Left lobe of liver (tissue), 2 donors: ENCODE measurements at places on chromosomes 7 and 10. TPM values are rescaled to one million over a fixed set of nuclear protein-coding genes. Genes with fewer than 3 reads are reported as not detected.

GRCh38 chr7:34224281-34224680, 318.9 kb downstream of the BMPER start:
- DNase-seq, result no peak

DNA sequence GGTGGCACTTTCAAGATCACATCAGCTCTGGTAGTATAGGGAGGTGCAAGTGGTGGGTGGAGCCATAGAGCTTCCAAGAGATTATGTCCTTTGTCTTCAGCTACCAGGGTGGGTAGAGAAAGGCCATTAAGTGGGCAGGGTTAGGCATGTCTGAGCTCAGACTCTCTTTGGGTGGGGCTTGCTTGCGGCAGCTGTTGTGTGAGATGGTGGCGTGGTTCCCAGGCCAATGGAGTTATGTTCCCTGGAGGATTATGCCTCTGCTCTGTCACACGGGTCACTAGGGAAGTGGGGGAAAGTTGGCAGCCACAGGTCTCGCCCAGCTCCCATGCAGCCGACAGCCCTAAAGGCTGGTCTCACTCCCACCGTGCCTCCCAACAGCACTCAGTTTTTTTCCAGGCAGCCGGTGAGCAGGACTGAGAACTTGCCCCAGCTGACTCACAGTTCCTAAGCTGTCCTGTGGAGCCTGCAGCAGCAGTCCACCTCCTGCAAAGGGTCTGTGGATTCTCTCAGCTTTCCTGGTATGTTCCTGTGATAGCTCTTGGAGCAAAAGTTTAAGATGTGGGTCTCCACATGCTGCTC, 459.0 kb downstream of the SH2D4B start:
- DNase-seq, result no peak

DNA sequence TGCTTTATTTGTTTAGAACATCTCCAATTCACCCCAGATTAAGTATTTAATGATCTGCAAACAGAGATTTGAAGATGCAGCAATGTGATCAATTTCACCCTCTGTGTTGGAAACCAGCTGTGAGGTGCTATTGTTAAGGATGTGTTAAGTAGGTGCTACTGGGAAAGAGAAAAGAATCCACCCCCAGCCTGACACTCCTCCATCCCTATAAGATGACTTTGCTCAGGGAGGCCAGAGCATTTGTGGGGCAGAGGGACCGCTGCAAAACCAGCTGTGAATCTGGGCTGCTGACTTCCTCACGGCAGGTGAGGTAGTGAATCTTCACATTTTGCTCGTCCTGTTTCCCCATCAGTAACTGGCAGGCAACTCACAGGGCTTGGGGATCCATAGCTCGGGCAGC, 297.5 kb downstream of the GFRA1 start:
- peak; percentile 22 for DNase-seq

GRCh38 chr10:75033399-75034130, 77.9 kb upstream of the SAMD8 start:
- peak; percentile 45 for DNase-seq

DNA sequence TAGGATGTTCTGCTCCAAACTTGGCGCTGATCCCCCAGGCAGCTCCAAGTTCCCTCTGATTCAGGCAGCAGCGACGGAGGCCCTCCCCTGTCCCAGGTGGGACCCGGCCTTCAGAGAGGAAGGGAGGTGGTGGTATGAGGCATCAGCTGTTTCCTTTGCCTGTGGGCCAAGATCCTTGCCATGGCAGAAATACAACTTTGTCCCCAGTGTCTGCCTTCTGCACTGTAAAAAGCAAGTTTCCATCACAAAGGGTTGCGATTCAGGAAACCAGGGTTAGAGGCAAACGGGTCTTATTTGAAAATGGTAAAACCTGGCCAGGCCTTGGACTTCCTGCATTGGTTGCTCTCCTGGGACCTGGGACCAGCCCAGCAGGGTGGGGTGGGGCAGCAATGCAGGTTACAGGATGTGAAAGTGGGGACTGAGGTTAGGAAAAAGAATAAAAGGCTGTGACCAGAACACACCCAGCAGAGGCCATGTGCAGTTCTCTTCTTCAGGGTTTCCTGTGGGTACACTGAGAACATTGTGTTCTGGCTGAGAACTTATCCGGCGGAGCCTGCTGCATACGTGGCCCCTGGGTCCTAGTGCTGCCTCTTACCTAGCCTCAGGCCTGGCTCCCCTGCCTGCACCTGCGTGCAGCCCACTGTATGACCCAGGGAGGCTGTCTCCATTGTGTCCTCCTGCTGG, 25.1 kb upstream of the DDIT4 start:
- peak; percentile 82 for DNase-seq

DNA sequence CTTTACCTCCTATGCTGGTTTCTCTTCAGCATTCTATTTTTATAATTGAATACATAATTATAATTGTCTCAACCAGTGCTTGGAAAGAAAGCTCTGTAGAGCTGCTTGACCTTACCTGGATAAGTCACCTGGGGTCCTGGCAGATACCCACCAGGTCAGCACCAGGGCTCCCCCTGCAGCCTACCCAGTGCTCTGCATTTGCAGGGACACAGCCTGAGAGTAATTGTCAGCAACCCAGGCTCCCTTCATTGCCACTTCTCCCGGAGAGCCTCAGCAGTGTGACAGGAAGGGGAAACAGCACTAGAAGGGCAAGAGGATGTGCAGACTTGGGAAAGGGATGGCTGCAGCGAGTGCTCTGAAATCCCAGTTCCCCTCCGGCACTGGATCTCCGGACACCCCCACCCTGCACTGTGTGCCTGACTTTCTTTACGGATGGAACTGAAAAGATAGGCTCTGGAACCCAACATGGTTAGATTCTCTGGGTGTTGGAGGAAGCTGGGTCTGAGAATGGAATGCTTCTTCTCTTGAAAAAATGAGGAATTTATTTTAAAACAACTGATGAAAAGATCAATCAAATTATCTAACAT, 11.4 kb upstream of the PAX4 start:
- peak; percentile 55 for DNase-seq

GRCh38 chr7:50781381-50782293, 1.1 kb downstream of the GRB10 start:
- no peak for DNase-seq

GRCh38 chr7:76191783-76192240, 9.9 kb upstream of the SRRM3 start:
- no peak for DNase-seq

DNA sequence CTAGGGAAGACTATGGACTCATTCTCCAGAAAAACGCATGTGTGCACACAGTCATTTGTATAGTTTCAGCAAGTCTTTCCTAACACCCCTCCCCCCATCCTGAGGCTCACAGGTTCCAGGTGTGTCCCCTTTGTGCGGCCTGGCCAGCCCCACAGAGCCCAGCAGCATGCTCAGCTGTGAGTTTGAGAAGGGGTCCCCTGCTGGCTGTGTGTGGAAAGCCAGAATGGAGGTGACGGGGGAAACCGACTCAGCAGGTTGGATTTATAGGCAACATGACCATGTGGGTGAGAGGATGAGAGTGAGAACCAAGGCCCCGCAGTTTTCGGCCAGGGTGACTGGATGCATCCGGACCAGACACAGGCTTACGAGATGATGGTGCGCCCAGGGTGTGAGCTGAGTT, 9.9 kb downstream of the PTPRE start:
- DNase-seq, result no peak

GRCh38 chr10:88528806-88529570, 54.1 kb downstream of the RNLS start:
- DNase-seq, result no peak

GRCh38 chr7:47217570-47218360, 364.1 kb downstream of the TNS3 start:
- no peak for DNase-seq

DNA sequence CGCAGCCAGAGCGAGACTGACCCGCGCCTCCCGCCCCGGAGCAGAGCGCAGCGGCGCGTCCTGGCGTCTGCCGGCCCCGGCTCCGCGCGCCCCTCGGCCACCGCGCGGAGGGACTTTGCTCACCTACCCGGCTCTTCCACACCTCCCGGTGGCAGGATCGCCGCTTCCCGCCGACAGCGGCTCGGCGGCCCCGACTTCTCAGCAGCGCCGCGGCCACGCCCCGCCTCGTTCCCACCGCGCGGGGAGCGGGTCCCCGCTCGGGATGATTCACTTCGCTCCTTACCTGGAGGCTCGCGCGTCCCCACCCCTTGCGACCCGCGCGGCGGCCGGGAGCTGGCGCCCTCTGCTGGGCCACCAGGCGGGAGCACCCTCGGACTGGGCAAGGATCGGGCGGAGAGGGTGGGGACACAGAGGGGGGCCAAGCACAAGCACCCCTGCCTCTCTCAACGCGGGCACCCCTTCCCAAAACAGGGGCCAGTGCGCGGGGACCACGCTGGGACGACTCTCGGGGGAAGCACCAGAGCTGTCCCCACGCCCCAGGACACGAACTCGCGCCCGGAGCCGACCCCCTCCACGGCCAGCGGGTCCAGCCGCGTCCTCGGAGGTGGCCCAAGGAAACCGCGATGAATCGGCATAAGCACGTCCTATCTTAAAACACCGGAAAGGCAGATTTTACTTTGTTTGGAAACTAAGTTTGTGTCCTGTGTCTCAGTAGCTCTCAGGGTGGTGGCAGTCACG, 101.0 kb upstream of the SVIL start:
- DNase-seq, result peak; percentile 94

DNA sequence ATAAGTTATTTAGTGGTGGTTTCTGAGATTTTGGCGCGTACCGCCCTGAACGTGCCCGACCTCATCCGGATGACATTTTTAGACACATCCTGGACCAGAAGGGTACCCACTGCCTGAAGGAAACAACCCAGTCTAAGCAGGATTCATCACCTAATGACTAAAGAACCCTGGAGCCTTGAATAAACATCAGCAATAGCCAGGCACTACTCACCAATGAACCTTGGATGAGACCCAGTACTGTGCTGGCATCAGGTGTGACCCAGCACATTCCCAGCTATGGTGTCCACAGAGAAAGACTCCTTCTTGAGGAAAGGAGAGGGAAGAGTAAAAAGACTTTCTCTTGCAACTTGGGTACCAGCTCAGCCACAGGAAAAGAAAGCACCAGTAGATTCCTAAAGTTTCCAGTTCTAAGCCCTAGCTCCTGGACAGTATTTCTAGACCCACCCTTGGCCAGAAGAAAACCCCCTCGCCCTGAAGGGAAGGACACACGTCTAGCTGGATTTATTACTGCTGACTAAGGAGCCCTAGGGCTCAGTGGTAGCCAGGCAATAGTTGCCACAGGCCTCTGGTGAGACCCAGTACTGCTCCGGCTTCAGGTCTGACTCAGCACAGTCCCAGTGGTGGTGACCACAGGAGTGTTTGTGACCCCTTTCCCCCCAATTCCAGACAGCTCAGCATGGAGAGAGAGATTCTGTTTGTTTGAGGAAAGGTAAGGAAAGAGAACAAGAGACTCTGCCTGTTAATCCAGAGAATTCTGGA, 32.5 kb downstream of the ZNF277 start:
- DNase-seq, result peak; percentile 60

- DNase-seq, result no peak
These were observed 57.4 kb upstream of the TFEC start for GRCh38 chr7:116087984-116088383.

DNA sequence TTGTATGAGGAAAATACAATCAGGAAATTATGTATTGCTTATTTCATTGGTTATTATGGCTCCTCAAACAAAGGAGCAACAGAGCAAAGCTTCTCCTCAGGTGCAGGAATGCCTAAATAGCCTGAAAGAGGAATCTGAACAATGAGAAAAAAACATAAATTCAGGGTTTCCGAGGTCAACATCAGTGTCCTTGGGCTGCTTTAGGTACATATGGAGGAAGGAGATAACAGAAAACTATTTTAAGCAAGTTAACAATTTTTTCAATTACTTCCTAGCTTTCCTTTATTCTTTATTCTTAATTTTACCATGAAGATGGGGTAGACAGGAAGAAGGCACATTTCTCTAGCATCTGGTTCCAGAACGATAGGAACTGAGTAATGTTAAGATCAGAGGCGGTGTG, 14.0 kb downstream of the SLC16A9 start:
- no peak for DNase-seq

- no peak for DNase-seq
These were observed 293.4 kb upstream of the C7orf33 start for GRCh38 chr7:148296994-148297644.

- DNase-seq, result no peak
These were observed 57.0 kb upstream of the ARL4A start for GRCh38 chr7:12630513-12630819.

DNA sequence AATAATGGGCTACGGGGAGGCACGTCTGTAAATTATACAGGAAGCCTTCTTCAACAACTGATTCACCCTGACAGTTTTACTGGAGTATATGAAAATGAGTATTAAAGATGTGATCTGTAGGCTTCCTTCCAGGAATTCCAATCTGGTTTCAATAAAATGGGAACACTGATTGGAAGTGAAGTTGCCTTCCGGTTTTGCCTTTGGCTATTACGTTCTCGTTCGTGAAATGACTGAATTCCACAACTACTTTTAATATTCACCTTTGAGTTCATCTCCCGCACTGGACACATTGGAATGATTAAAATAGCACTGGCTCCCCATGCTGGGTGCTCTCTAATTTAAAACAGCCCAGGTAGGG, 350.1 kb upstream of the MKI67 start:
- DNase-seq, result no peak

The LRMDA gene
- 9.1 TPM for total RNA-seq

The CHAT gene
- total RNA-seq, result not detected

The TMEM130 gene
- 0.10 TPM for total RNA-seq

The PIP gene
- not detected for total RNA-seq

The HOXA10 gene
- 0.10 TPM for total RNA-seq
